ENCODE measurements at places on chromosomes 12 and 14.

- DNase-seq: no peak
Measured at GRCh38 chr12:75471902-75472890, 8.4 kb upstream of the GLIPR1 start.

GRCh38 chr14:66739826-66740225 lies 231.9 kb downstream of the GPHN start:
- no peak for DNase-seq

DNA sequence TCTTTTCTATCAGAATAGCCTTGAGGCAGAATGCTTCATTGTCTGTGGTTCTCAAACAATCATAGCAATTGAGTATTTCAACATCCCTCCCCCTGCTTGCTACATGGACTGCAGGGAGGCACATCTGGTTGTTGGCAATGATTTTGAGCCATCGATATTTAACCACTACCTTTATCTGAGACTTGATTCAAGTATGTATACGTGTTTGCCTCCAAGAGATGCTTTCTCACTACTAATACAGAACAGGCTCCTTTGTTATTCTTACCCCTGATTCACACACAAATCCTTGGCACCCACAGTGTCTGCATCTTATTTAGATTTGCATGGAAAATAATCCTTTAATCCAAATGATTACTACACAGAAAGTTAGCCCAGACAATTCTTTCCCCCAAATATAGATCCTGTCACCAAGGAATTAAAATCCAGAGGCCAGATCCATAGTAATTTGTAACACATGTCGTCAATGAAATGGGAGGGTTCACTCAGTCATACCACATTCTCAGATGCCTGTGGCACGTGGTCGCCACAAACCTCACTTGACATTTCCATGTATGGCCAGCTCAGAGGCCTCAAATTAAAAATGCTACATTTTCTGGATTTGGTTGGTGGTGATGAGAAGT lies 199.3 kb downstream of the ITPR2 start:
- no peak for DNase-seq

GRCh38 chr12:68587448-68587873 lies 23.2 kb upstream of the RAP1B start:
- DNase-seq: no peak

- no peak for DNase-seq
Measured at GRCh38 chr14:100108840-100109593, 43.8 kb downstream of the EVL start.

DNA sequence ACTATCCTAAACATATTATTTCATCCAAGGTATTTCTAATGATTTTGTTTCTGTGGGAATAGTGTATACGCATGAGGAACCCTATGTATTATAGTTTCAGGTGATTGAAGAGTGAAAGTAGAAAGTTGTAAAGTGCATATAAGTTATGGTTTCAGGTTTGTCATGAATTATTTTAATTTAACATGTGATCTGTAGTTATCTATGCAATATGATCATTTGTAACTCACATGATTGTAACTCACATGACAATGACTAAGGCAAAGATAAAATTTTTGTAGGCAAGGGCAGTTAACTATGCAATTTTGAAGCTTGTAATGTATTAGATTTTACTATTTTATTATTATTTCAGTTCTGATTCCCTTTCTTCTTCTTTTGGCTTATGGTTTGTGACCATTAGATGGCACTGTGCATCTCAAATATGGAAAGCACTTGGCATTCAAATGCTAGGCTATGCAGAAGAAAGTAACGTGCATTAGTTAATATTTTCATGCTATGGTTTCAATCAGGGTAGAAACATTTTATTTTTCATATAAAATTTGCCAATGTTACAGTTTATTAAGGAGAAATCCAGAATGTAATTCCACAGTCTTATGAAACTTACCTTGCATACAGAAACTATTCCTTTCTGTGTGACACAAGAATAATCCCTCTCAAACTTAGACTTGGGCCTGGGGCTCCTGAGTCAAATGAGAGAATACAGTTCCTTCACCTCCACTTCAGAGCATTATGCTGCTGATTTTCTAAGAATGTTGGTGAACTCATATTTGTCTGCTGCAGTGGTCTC lies 15.8 kb upstream of the TMEM30B start:
- no peak for DNase-seq

DNA sequence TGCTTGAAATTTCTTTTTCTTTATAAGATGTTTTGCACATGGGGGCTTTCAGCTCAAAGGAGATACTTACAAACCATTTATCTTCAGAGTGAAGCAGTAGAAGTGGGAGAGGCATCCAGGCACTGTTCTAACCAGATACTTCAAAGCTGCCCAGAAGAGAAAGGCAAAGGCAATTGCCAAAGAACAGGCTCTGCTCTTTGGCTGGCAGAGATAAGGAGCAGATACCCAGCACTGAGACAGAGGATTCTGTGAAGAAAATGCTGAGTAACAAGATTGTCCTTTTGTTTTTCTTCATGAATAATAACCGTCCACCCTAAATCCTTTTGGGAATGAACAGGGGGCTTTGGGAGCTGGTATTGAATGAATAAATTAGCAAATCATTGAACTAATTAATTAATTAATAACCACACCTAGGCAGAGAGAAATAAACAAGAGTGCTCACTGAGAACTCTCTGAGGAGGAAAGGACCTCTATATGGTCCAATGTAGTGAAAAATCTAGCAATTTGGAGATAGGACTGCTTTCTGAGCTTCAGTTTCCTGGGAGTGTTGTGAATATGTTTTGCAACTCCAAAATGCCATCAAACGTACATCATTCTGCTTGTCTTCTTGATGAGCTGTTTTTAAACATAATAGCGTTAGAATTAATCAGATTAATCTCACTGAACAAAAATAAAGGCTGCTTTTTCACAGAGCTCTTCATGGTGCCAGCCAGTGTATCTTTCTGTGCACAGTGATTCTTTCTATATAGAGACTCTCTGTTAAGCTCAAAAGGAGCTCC lies 192.8 kb upstream of the AMIGO2 start:
- no peak for DNase-seq

GRCh38 chr14:24870949-24871701 lies 178.8 kb downstream of the STXBP6 start:
- DNase-seq: no peak

- no peak for DNase-seq
Measured at GRCh38 chr12:116922194-116922897, 11.6 kb downstream of the FBXW8 start.

DNA sequence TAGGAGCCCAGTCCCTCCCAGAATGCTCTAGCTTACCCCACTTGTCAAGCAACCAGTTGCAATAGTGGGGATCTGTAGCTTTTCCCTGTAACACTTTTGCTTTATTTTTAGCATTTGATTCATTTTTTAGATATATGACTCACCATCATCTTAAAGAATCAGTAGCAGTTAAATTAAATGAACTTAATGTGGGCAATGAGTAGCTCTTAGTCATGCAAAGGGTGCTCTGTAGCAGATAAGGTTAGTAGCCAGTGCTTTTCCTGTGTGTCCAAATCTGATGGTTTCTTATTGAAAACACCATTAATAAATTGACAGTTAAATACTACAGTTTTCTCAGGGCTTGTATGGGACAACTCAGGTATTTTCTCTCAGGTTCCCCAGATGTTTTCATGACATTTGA lies 311.8 kb downstream of the RERGL start:
- no peak for DNase-seq

DNA sequence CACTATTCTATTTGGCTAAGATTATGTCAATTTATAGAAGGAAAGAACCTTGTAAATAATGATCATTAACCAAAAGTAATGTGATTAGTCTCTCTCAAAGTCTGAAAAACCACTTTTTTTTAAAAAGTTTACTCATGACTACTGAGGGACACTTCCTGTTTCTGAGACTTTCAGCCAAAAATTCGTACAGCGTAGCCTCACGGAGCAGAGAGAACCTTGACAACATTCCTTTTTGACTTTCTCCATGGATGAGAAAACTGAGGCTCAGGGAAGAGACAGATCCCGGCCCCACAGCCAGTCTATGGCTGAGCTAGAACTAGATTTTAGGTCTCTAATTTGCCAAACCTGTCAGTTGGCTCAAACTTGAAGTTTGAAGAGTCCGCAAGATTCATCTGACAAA lies 68.2 kb downstream of the DAD1 start:
- DNase-seq: no peak

Data from ecto neural progenitor cell (in vitro differentiated cells).